NCI-H2171 treated with DMSO at 0.1 percent for 48 hours (cell line): ENCODE measurements at places on chromosomes 16 and 17.
A peak's percentile ranks its signal among the peaks of the same experiment; 100 is the strongest.

DNA sequence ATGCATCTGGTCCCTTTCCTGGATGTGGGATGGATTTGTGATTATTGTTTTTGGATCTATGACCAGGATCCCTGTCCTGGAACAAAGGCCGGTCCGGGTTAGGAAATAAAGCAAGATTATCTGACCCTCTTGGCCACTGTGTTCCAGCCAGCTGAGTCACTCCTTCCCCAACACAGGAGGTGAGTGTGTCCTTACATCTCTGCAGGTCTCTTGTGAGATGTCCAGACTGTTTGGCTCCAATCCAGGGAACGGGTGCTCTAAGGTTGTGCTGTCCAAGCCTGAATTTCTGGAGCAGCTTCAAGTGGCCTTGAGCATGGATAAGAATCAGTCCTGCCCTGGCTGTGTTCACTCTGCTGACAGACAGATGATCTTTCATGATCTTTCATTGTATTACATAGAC lies 136.5 kb upstream of the CCL2 start:
- no peak for DNase-seq

DNA sequence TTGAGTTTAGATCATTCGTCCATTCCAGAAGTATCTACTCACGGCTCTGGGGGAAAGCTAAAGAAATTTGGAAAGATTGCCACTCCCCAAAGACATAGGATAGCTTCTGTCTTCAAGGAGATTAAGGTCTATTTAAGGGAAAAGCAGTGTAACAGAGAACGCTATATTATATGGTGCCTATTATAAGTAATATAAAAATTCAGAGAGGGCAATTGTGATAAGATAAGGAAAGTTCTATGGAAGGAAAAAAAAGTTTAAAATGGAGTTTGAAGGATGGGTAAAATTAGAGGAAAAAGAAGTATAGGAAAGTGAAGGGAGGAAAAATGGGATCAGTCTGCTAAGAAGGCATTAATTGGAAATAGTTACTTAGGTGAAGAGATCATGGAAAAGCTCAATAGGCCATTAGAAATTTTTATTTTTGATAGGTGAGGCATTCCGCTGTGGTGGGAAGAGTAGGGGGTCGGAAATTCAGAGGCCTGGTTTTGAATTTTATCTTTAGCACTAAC lies 690 bp upstream of the CDC27 start:
- DNase-seq = no peak

- DNase-seq = no peak
Observed at GRCh38 chr17:80520810-80521455, 23.7 kb upstream of the RPTOR start.

- DNase-seq = no peak
Observed at GRCh38 chr17:78854508-78854907, 13.9 kb upstream of the USP36 start.

- DNase-seq = no peak
Observed at GRCh38 chr17:35537601-35538141, at the start of gene SLFN12L. TSS of gene SLFN12L (minus strand) at chr17:35537678. CDS start at chr17:35522364, 15,314 bp downstream.

DNA sequence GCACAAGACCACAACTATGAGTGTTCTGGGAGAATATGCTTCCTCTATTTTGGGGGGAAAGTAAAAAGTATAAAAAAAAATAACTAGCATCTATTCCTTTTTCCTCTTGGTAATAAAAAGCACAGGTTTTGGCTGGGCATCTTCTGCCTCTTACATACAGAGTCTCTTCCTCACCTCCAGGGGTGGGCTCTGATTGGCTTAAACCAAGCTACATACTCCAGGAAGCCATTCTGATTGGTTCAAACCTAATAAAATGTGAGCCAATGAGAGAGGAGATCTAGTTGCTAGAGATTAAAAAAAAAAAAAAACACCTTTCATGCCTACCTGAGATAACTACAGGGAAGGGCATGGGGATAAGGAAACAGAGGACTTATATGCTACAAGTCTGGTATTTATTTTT lies 365.9 kb upstream of the ERCC4 start:
- DNase-seq = peak; percentile 1

DNA sequence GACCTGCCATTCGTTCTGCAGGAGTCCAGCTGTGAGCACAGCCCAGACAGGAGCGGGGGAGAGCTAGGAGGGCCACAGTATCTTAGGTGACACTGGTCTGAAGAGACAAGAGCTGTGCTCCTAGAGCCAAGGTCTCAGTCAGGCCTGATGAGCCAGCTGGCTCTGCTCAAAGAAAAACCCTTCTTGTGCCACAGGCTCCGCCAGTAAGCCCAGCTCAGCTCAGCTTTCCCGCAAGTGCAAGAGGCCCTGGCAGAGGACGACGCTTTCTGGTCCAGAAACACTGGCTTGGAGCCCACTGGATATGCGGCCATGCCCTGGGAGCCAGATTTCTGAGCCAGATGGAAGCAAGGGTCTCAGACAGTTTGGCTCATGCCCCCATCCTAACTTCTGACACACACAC lies 23.9 kb downstream of the PEMT start:
- DNase-seq = peak; percentile 22

GRCh38 chr17:75895370-75896155 lies 1.2 kb downstream of the TRIM65 start:
- DNase-seq = peak; percentile 11
